Left colon (tissue), 2 donors: ENCODE measurements at places on chromosomes 2 and 18. TPM values are rescaled to one million over a fixed set of nuclear protein-coding genes. Genes with fewer than 3 reads are reported as not detected.

DNA sequence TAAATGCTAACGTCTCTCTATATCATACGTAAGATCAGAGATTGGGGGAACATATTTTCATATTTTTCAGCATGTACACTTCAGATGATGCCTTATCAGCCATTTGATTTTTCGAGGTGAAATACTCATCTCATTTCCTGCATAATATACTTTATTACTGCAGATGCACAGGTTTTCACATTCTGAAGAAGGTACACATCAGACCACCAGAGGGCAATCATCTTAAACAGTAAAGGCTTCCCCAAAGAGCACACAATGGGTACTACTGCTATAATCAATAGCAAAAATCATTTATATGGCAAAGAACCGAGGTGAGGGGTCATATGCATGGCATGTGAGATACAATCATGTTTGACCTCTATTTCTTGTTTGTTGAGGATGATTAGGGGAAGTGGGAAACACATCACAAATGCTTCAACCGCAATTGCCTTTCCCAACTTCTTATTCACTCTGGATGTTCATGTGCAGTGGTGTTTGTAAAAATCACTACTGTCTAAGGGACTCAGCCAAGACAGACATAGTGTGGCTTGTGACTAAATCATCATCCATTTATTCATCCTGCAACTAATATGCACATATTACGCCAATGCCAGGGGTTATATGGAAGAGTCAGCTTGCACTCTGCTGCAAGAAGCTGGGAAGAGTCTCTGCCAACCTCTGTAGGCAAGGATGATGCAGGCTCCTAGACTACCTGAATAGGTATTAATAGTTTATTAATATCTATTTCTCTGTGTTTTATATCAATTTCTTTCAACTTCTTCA lies 118.7 kb downstream of the EPB41L3 start:
- no peak for DNase-seq

Gene SP140
- 2.6 TPM for total RNA-seq

- peak; percentile 23 for DNase-seq
These were observed 580 bp downstream of the TMEM163 start for GRCh38 chr2:134718023-134718816.

DNA sequence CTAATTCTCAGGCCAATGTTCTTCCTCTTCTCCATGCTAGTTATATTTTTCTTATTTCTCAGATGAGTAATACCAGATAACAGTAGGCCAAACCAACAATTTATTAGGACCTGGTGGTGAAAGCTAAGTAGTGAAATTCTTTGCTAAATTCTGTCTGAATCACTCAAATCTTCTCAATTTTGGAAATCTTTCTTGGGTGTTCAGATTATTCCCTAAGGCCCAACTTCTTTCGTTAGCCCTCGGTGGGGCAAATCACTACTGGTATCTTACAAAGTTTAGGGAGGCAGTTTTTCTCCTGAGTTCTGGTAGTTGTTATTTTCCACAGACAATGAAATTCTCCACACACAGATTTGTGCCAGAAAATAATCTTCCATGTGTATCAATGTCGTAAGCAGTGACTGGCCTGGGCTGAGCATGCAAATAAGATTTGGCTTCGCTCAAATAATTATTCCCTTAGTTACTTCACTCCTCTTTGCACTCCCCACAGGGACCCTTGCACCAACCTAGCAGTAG lies 443.5 kb upstream of the SLC14A2 start:
- DNase-seq = no peak

Gene TMEFF2
- 0.09 TPM for total RNA-seq

Gene TWIST2
- total RNA-seq = 1.7 TPM

- DNase-seq = no peak
These were observed 305.7 kb upstream of the SKOR2 start for GRCh38 chr18:47557160-47557559.

DNA sequence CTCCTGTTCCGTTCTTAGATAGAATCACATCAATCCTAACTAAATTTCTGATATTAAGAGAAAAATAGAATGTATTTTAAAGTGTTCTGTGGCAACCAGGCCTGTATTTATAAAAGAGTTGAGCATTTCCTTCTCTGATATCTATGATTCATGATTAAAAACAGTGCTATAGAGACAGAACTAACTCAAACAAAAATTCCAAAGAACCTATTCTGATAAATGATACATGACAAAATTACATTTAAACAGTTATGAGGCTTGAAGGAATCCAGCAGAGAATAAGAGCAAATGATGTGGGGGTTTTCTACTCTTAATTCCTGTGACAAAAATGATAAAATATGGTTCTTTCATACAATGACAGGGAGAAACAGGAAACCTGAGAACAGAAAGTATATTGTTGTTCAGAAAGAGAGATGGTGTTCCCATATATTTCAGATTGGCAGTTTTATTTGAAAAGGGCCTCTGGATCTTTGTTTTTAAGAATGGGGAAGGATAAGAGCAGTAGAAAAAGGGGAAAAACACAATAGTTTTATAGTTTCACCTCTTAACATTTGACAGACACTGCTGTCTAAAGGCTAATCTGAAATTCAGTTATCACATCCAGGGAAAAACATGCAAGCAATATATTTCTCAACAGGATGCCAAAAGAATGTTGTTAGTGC lies 944.3 kb downstream of the LRP1B start:
- DNase-seq = no peak

GRCh38 chr2:238642973-238643372 lies 204.9 kb upstream of the TWIST2 start:
- DNase-seq = no peak

DNA sequence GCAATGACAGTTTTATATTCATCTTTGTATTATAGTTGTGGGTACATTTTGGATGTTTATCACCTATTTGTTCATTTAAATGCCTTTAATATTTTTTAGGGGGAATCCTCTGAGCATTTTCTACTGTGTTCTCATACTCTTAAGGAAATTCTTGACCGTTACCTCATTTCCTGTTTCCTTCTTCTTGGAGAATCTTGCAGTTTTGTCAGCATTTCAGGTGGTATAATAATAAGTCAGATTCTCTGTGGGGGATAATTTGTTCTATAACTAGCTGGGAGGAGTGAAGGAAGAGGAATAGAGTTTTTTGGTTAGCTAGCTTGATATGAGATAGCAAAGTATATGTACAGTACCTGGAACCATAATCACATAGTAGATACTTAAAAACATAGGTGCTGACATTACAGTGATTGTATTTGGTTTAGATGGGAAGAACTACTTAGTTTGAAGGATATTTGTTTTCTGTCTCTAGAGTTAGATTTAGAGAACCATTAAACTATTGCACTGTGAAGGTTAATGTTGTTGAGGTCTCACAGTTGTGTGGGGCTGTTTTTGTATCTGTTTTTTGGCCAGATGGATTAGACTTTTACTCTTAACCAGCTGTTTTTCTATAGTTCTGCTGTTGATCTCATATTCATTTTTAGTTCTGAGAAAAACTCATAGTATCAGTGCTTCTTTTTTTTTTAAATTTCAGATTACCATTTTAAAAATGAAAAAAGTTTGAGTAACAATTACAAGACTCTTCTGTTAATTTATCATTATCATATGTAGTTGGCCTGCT lies 14.2 kb downstream of the MTX2 start:
- no peak for DNase-seq

DNA sequence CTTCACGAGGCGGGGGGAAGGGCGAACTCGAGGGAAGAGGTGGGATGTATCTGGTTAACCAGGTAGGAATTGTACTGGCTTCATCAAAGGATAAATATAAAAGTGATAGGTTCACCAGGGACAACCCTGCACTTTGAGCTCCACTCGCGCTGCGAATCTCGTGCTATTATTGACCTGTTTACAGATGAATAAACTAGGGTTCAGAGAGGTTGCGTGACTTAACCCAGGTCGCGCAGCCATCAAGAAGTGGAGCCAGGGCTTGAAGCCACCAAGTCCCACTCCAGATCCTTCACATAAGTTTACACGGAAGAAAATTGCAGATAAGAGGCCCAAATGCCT lies 1.4 kb upstream of the CYP1B1 start:
- no peak for DNase-seq

- no peak for DNase-seq
These were observed 202.2 kb downstream of the TCF4 start for GRCh38 chr18:55385770-55386169.

Gene TEX51
- total RNA-seq = not detected

DNA sequence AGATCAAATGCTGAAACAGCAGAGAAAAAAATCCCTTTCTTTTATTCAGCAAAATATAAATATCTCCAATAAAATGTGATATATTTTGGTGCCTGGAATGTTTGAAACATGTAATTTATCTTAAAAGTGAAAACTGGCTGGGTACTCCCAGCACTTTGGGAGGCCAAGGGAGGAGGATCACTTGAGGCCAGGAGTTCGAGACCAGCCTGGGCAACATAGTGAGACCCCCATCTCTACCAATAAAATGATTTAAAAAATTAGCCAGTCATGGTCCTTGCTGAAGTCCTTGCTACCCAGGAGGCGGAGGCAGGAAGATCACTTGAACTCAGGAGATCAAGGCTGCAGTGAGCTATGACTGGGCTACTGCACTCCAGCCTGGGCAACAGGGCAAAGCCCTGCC lies 8.6 kb downstream of the SH3YL1 start:
- DNase-seq = no peak

DNA sequence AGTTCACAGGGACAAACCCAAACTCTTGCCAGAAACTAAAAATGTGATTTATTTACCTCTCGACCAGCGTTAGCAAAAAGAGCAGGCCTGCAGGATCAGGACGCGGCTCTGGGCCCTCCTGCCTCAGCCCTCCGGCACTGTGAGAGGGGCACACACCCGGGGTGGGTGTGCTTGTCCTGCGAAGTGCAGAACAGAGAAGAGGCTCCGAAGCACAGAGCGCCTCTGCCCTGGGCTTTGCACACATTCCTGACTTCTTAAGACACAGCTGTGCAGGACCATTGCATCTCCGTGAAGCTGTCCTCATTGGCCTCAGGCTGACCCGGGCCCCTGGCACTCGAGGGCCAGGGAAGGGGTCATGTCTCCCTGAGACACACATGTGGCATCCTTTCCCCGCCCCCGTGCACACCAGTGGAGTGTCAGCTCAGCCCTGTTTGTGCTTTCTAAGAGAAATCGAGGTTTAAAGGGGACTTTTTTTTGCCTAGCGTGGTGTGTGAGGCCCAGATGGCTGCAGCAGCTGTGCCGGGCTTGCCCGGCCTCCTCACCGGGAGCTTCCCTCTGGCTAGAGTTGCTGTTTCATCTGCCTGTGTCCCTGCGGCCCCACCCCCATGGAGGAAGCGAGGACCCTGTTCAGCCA lies 9.9 kb upstream of the NFATC1 start:
- no peak for DNase-seq

DNA sequence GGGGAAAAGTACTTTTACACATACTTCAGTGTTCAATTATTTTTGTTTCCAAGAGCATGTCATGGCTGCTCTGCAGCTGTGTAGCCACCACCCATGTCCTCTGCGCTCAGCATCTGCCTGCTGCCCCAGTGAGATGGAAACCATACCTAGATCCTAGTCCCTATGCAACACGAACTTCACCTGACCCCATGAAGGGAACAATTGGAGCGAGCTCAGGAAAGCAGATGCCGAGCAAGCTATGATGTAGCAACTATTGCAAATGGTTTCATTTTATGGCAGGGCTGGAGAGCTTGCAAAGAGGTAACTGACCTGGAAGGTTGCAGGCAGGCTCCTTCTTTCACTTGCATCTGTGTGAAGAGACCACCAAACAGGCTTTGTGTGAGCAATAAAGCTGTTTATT lies 1.3 kb upstream of the CCDC141 start:
- no peak for DNase-seq

DNA sequence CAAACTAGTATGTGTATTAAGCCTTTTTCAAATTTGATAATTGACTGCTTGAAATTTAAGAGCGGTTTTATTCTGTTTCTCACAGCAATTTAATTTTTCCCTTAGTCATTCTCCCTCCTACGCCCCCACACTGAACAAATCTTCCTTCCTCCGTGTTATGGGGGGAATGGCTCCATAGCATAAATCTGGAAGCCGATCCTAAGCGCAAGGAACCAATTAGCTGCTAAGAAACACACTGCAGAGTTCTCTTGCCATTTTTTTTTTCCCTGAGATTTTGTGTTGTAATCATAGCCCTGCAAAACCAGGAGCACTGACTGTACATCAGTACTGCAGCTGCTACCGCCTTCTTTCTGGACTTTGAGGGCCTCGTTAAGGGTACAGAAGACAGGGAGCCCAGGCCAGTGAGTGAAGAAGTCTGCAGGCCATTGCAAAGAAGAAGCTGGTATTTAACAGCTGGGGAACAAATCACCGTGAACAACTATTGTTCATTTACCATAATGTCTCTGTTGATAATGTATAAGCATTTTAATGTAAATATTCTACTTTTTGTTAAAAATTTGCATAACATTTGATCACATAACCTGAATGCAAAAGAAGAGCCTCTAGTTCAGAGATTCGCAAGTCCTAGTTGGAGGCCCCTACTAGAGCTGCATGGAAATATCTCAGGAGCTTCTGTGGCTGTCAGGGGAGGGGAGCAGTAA lies 264.0 kb downstream of the LRATD1 start:
- DNase-seq = no peak

DNA sequence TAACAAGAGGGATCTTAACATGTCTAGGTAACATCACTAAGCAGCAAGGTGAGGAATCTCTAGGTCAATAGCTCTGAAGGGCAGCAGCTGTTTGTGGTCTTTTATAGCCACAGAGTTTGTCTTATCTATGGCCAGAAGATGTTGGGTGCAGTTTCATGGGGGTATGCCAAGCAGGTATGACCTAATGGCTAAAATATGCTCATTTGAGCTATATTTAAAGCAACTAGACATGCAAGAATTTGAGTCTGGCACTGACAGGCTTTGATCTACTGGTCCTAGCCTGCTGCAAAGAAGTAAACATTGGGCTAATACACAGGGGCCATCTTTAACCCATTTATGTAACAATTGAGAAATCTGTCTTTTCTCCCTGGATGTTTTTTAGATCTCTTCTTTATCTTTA lies 13.9 kb upstream of the UGP2 start:
- DNase-seq = no peak

DNA sequence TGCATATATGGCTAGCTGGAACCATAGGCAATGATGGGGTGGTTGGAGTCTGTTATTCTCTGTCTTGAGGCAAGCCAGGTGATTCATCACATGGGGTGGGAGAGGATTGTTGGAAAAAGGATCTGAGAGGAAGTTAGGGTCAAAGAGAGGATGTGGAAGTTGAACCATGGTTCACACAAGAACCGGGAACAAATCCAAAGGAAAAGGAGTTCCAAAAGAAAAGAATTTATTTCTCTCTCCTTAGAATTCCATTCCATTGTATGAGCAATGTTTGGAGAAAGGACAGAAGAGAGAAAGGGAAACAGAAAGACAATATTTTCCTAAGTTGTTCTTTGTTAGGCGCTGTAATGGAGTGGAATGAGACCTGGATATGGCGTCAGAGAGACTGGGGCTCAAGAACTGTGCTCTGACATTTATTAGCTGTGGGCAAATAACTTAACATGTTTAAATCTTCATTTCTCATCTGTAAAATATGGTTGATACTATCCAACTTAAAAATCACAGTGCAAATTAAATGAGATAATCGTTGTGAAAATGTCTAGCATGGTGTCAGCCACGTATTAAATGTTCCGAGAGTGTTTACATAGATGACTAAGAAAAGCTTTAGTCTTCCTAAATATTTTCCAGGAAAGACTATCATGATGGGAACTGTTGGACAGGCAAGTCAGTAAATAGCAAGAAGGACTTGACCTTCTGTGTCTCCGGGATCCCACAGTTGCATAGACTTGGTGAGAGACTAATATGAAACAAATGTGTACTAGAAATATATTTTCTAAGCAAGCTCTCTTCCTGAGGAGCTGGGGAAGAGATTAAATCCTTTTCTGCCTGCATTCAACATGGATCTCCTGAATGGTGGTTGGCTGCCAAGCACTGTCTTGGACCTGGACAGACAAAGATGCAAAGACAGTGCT lies 71.4 kb downstream of the TRIB2 start:
- DNase-seq = no peak
